ENCODE measurements at places on chromosomes 11 and 22.

DNA sequence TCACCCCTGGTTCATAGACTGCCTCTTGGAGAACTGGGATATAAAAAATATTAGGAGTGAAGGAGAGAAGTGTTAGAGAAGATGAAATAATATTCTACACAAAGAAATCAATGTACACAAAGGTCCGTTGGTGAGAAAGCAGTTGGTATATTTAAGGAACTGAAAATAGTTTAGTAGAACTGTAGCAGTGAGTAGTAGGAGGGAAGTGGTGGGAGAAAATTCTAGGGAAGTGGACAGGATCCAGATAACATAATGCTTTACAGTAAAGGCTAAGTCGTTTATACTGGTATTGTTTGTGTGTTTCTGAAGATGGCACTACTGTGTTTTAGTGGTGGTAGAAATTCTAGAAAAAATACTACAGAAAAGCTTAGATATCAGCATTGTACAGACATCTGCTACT is 120.8 kb upstream of the CHORDC1 start:
- no peak for DNase-seq

DNA sequence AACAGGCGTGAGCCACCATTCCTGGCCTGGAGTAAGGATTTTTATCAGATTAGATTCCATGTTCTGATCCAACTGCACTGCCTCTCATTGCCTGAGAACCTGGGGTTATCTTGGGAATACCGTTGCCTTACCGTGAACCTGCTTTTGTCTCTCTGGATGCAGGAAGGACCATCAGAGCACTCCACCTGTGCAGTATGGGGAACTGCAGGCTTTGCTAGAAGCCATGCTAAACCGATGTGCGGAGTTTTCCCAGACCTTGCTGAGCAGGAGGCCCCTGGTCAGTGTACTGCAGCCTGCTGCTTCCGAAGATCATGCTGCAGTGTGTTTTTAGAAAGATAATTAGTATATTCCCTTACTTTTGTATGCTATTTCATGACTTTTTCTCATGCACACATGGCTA is 43.6 kb downstream of the MEI1 start:
- DNase-seq = no peak

GRCh38 chr11:130223291-130223971 is 63.8 kb downstream of the ST14 start:
- DNase-seq = no peak

DNA sequence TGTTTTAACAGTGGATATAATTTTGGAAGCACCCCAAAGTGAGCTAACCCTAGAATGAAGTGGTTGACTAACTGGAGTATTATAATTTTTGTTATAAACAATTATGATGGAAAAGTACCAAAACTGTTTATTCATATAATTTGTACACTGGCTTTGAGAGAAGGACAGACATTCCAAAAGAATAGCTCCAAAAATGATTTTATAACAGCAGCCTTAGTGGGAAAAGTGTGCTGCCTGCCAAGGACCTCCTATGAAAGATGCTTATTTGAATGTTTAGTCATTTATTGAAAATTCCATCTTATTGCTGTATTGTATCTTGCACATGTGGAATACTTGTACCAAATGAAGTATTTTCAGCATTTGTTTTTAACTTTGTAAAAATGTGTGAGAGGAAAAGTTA is 169.8 kb downstream of the GUCY1A2 start:
- no peak for DNase-seq

- peak; percentile 40 for DNase-seq
These were observed 10.2 kb downstream of the DKK3 start for GRCh38 chr11:11998091-11998781.

GRCh38 chr22:25602445-25602844 is 38.0 kb downstream of the GRK3 start:
- DNase-seq = no peak

GRCh38 chr11:112249871-112250610 is 10.6 kb downstream of the PLET1 start:
- DNase-seq = no peak

DNA sequence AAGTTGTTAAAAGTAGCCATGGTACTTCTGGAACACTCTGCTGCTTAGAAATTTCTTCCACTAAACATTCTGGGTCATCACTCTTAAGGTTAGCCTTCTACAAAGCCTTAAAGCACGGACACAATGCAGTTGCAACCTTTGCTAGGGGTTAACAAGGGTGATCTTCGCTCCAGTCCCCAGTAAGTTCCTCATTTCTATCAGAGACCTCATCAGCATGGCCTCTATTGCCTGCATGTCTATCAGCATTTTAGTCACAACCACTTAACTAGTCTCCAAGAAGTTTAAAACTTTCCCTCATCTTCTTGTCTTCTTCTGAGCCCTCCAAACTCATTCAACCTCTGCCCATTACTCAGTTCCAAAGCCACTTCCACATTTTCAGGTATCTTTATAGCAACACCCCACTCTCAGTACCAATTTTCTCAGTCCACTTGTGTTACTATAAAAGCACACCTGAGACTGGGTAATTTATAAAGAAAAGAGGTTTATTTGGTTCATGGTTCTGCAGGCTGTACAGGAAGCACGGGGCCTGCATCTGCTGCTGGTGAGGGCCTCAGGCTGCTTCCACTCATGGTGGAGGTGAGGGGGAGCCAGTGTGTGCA is 48.7 kb upstream of the TH start:
- no peak for DNase-seq

- no peak for DNase-seq
These were observed 216.4 kb downstream of the GRM5 start for GRCh38 chr11:88849368-88849767.

GRCh38 chr11:77141034-77141433 is 13.0 kb downstream of the MYO7A start:
- no peak for DNase-seq

- no peak for DNase-seq
These were observed 84.1 kb downstream of the PDE2A start for GRCh38 chr11:72589802-72590761.

DNA sequence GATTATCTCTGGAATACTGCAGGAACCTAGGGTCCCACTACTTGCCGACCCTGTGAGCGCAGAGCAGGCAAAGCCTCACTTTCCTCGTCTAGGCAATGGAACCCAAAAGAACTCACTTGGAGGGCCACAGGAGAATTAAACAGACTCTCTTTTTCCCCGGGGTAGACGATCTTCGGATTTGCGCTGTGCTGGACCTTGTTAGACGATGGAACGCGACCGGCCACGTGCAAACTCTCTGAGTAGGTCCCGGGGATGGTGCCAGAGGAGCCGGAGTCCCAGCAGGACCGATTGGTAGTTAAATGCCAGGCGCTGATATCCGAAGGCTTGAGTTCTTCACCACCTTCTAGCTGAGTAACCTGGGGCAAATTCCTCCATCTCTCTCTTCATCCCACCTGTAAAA is 1.0 kb upstream of the SLC1A2 start:
- DNase-seq = no peak

GRCh38 chr11:34840736-34841386 is 75.3 kb downstream of the APIP start:
- DNase-seq = no peak

DNA sequence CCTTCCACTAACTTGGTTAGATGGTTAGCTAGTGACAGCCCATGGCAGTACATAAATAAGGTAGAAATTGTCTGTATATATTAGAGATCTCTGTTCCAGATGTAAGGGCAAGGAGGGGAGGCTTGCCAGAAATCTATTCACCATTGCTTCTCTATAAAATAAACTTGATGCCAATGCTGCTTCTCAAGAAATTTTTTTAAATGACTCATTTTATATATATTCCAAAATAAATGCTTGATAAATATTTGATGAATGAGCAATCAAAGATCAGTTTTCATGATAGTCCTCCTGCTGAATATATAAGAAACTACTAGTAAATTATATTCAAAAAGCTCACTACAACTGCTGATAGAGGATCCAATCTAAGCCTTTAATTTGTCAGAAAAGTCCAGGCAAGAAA is 710.6 kb upstream of the CCDC179 start:
- DNase-seq = no peak

- no peak for DNase-seq
These were observed 7.6 kb upstream of the PPFIBP2 start for GRCh38 chr11:7506243-7506642.

DNA sequence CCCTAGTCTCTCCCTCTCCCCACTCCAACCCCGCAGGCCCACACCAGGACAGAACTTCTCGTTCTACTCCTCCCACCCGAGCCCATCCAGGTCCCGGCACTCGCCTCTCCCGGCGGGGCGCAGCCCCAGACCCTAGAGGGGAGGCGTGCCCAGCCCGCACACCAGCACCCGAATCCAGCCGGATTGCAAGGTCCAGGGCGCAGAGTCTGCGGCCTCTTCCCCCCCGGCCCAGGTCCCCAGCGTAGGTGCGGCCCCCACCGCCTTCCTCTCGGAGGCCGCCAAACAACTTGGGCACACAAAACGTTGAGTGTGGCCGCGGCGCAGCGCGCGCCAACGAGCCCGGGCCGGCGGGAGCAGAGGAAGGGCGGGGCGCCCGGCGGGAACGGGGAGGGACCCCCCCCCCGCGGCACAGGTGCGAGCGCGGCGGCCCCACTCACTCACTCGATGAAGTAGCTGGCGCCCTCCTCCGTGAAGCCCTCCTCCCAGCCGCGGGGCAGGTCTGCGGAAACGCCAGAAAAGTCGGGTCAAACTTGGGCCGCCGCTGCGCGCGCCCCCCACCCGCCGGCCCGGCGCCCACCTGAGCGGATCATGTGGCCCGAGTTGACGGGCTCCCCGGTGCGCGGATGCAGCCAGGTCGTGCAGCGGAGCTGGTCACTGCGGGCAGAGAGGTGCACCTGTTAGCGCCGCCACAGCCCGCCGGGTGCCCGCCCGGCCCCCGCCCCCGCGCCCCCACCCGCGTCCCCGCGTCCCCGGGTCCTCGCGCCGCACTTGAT is 480 bp downstream of the PLEKHA7 start:
- DNase-seq = no peak

GRCh38 chr11:11661326-11662040 is 39.7 kb upstream of the GALNT18 start:
- no peak for DNase-seq

DNA sequence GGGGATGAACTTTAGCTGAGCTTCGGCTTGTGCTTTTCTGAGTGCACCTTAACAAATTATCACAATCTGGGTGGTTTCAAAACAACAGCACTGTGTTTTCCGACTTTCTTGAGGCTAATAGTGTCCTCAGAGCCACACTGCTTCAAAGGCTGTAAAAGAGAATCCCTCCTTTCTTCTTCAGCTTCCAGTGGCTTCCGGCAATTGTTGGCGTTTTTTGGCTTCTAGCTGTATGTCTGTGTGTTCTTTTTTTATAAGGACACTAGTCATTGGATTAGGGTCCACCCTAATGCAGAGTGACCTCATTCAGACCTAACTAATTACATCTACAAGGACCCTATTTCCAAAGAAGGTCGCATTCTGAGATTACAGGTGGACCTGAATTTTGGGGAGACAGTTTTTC is 30.6 kb downstream of the KIAA1671 start:
- no peak for DNase-seq

DNA sequence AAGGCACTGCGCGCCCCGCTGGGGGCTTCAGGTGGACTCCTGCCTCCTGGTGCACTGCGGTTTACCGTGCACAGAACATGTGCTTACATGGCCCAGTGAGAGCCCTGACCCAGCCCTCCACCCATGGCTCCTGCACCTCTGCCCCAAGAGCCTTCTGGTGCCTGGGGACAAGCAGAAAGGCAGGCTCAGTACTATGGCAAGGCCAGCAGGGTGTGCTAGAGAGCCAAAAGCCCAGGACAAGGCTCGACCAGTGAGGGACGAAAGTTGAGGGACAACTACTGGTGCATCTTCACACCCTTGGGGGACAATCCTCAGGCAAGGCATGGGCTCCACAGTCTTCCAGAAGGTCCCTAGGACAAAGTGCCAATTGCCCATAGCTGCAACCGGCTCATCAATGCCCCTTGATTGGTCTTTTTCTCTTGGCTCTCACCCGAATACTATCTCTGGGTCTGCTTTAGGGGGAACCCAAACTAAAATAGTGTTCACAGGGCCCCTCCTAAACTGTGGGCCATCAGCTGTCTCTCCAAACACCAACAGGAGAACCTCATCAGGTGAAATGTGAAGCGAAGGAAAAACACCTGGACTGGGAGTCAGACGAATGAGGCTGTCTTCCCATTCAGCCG is 13.5 kb downstream of the PGA5 start:
- DNase-seq = peak; percentile 44

- no peak for DNase-seq
These were observed 21.5 kb upstream of the SCARF2 start for GRCh38 chr22:20459152-20459542.

DNA sequence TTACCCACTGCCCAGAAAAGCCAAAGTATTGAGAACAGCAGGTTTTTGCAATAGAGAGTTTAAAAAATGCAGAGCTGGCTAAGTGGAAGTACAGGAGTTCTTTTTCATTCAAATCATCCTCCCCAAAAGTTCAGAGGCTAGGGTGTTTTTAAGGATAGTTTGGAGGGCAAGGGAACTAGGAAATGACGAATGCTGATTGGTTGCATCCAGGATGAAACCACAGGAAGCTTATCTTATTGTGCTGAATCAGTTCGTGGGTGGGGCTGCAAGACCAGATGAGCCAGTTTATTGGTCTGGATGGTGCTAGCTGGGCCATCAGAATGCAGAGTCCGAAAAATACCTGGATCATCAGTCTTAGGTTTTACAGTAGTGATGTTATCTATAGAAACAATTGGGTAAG is 1427.1 kb downstream of the LRRC4C start:
- no peak for DNase-seq

DNA sequence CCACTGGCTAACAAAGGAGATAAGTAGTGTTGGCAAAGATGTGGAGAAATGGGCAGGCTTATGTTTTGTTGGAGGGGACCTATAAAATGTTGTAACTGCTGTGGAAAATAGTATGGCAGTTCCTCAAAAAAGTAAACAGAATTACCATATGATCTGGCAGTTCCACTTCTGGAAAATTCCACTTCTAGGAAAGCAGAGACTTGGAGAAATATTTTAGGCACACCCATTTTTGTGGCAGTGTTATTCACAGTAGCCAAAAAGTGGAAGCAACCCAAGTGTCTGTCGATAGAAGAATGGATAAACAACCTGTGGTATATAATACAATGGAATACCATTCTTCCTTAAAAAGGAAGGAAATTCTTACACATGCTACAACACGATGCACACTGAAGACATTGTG is 57.0 kb upstream of the ADORA2A start:
- no peak for DNase-seq

DNA sequence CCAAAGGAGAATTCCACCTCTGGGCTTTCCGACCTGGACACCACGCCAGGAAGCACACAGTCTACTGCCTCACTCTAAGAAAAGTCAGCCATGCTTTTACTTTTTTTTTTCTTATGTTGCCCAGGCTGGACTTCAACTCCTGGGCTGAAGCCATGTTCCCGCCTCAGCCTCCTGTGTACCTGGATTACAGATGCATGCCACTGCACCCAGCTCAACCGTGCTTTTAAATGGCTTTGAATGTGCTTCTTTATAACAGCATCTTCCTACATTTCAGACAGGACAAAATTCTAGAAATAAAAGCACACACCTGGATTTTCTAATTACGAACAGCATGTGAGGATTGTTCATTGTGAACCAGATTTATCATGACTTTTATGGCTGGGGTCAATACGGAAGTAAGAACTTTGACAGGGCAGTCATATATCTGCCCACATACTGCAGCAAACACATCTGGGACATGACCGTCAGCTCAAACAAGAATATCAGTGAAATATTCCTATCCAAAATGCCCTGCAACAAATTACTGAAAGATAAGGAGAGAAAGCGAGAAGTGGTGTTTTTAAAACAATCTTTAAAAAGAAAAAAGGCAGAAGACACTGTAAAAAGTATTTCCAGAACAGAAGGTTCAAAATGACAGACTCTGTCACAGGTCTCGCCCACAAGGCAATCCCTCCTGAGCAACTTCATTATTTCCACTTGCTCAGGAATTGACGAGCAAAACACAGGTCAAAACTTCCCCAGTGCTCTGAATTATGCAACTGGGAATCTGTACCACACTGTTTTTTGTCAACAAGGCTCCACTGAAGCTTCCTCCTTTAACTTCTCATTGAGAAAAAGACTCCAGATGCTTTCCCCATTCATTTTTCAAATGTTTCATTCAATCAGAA is 42.1 kb downstream of the PACSIN2 start:
- DNase-seq = no peak

Data from hypothalamus (tissue), 51 donors.